ENCODE measurements at places on chromosomes 1 and 21.

- no peak for DNase-seq
These were observed 178.9 kb downstream of the RUNX1 start for GRCh38 chr21:34870246-34870645.

GRCh38 chr1:184910691-184911091 lies 63.6 kb downstream of the NIBAN1 start:
- DNase-seq, result no peak

DNA sequence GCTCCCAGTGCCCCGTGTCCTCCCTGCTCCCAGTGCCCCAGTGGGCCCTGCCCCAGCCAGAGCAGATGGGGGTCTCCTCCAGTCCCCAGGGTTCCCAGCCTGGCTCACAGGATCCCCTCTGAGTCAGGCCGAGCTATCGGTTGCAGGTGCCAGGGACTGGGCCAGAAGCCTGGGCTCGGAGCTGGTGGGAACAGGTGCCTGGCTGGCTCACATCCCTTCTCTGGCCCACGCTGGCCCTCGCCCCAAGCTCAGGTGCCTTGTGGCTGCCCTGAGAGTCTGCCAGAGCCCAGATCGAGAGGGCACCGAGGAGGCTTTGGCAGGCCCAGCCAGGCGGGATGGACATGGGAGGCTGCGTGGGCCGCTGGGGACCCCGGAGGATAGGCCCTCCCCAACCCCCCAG lies 18.9 kb downstream of the PLCH2 start:
- DNase-seq, result no peak

GRCh38 chr1:89429062-89429461 lies 65.2 kb downstream of the GBP6 start:
- no peak for DNase-seq

DNA sequence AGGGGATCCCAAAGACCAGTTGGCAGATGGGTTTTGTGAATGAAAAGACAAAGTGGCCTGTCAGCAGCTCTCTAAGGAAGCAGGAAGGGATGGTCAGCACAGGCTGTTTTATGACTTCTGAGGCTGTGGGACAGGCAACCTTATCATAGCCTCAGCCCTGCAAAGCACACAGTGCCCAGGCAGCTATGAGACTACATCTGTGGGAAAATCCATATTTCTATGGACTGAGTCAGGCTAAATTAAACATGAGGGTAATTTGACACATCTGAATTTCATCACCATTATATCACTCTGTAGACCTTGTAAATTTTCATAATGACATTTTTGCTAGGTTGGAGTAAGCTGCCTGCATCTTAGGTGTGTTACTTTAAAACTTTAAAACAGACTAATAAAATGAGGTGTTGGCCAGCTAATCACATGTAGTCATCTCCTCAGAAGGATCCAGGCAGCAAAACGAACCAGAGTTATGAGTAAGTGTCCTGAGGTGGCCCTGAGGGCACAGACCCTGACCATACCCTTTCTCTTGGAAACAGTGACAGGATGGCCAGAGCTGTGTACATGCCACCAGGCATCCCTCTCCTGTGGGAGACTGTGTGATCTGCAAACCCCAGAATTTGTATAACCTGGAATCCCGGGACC lies 14.6 kb downstream of the NGF start:
- DNase-seq, result no peak

- DNase-seq, result peak; percentile 25
These were observed 686 bp downstream of the ARF1 start for GRCh38 chr1:228082918-228083870.

GRCh38 chr21:45942755-45943629 lies 38.6 kb upstream of the COL6A1 start:
- no peak for DNase-seq

GRCh38 chr21:31204801-31205200 lies 139.3 kb downstream of the TIAM1 start:
- peak; percentile 55 for DNase-seq

DNA sequence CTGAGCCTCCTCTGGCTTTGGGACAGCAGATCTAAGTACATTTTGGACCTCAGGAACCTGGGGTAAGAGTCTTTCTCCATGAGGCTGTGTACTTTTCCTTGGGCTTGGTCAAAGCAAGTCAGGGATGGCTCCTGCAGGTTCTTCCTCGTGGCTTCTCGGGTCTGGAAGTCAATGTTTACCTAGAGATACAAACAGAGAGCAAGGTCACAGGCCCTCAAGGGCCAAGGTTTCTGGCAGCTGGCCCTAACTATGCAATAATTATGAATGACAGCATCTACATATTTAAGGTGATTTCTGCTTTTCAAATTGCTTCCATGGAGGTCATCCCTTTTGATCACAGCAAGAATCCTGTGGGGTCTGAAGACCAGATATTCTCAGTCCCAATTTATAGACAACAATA lies 37.6 kb downstream of the RGS8 start:
- no peak for DNase-seq

GRCh38 chr1:167627615-167627864 lies 2.5 kb upstream of the RCSD1 start:
- no peak for DNase-seq

DNA sequence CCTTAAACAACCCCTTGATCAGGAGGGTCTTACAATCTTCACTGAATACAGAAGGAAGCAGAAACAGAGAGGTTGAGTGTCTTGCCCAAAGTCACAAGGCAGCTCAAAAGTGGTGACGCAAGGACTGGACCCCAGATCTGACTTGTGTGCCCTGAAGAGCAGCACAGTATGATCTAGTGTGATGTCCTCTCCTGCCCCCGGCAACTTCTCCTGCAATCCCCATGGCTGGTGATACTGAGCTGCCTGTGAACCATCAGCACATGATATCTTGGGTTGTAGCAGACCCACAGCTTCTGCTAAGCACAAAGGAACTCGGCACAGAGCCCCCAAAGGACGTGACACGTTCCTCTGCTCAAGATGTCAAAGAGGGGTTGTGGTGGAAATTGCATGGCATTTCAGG lies 51.2 kb upstream of the EDN2 start:
- DNase-seq, result no peak

- no peak for DNase-seq
These were observed 2.3 kb upstream of the SLC9A1 start for GRCh38 chr1:27157194-27157593.

DNA sequence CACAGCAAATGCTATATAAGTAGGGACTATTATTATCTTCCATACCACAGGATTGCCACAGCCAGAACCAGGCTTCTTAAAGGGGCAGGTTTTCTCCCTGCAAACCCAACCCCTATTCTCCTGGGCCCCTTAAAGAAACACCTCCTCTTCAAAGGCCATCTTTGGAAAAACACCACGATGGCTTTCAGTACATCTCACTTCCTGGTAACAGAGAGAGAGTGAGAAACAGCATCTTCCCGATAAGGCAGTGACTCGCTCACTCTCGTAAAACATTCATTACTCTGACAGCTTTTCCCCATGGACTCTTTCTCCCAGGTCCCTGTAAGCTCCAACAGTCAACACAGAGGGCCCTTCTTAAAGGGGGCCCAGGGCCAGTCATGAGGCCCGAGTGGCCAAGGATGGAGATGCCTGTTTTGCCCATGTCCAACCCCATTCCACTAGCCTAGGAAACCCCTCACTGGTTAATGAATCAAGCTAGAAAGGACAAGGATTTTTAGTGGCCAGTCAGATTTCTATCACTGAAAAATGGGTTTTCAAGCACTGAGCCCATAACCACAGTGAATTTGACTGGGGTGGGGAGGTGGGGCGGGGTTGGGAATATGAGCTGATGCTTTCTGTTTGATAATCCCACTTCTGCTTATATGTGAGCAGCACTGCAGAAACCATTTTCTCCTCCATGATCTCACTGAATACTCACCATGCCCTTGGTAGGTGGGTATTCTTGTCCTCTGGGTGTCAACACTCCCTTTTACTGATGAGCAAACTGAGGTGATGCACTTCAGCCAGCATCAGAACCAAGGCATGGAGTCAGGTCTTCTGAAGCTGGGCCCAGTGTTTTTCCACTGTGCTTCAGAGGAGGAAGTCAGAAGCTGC lies 3.6 kb upstream of the NAV1 start:
- no peak for DNase-seq

GRCh38 chr1:29425631-29426030 lies 189.3 kb downstream of the PTPRU start:
- DNase-seq, result no peak

DNA sequence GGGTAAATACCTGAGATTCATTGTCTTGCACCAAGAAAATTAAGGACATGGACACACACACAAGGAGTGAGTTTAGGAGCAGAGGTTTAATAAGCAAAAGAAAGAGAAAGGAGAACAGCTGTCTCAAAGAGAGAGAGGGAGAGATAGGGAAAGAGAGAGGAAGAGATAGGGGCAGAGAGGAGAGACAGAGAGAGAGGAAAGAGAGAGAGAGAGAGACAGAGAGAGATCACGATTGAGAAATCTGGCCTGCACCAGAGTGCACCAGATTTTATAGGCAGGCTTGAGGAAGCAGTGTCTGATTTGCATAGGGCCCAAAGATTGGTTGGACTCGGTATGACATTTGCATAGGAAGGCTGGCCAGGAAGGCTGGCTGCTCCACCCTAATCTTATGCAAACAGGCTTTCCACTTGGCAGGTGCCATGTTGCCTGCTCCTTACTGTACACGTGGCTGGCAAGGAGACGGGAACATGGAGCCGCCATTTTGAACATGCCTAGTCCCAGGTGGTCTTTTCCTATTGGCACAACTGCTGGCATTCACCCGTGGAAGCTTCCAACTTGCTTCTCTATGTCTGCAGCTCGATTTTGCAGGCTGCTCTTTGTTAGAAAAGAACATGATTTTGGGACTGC lies 419.9 kb downstream of the ZP4 start:
- no peak for DNase-seq

DNA sequence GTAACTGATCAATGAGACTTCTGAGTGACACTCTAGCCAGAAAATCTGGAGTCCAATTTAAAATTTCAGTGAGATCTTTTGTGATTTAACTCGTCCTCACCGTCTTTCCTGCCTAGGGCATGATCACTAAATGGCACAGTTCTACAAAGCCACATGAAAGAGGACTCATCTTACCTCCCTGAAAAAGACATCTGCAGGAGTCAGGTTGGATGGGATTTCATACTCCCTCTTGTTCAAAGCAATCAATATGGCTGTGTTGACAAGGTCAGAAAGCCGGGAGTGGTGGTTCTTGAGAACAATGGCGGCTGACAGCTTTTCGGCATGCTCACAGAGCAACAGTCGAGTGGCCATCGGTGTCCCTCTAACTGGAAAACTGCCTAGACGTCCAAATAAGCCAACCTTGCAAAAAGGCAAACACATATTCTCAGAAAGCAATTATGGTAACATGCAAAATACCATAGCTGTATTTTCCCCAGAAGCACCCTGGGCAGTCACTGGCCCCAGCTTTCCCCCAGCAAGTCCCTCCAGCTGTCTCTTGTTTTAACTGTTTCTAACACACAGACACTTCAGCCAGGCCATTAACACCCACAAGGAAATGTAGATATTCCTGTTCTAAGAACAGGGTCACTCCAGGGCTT lies 36.6 kb upstream of the ACTA1 start:
- no peak for DNase-seq

GRCh38 chr1:193476748-193477147 lies 290.3 kb upstream of the B3GALT2 start:
- no peak for DNase-seq

DNA sequence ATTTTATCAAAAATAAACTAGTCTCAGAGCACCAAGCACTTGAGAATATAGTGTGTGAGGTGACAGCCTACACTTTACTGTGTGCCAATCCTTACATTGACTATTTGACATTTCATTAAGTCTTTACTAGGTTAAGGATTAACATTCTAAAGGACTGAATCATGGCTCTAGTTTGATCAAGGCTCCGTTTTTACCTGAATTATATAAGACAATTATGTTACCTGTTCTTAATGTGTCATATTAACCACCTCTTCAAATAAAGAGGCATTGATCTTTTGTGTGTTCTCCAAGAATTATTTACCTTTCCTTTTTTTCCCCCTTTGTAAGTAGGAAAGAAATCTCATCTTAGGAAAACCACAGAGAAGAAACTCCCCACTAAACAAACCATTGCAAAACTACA lies 189.7 kb downstream of the HS2ST1 start:
- no peak for DNase-seq

GRCh38 chr1:116279715-116280114 lies 93.3 kb upstream of the ATP1A1 start:
- DNase-seq, result no peak

GRCh38 chr1:3712573-3713535 lies 39.4 kb upstream of the CCDC27 start:
- DNase-seq, result no peak

DNA sequence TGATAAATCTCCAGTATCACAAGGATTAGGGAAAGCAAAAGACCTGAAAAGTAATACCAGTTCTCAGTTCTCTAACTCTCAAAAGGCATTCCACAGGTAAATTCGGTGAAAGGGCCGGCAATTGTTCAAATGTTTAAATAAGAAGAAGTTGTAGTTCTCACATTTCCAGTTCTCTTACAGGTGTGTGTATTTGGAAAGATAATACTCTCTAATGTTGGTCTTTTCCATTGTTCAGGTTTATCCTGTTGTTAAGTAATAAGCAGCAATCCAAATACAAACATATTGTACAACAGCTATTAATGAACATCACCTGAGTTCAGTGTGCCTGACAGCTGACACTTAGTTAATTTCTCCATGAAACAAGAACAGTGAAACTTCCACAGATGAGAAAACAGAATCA lies 13.2 kb upstream of the PRKAB2 start:
- DNase-seq, result no peak

DNA sequence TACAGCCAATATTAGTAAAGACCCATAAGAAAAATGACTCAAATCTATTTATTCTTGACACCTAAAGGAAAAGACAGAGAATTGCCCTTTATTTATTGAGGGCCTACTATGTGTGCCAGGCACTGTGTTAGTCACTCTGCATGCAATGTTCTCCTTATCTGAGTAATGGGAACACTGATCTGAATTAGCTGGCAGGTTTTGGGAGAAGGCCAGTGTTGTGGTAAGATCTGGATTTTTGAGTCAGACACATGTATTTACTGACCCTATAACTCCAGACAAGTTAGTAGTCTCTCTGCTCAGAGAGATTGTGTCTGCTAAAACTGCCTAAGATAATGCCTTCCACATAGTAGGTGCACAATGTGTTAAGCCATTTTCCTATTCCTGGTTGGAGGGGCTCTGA lies 17.3 kb downstream of the LCE4A start:
- no peak for DNase-seq

- no peak for DNase-seq
These were observed 14.6 kb downstream of the PALMD start for GRCh38 chr1:99660496-99660895.

GRCh38 chr1:14390816-14391215 lies 207.7 kb upstream of the KAZN start:
- peak; percentile 42 for DNase-seq

GRCh38 chr1:224911217-224911616 lies 18.3 kb upstream of the DNAH14 start:
- DNase-seq, result no peak

DNA sequence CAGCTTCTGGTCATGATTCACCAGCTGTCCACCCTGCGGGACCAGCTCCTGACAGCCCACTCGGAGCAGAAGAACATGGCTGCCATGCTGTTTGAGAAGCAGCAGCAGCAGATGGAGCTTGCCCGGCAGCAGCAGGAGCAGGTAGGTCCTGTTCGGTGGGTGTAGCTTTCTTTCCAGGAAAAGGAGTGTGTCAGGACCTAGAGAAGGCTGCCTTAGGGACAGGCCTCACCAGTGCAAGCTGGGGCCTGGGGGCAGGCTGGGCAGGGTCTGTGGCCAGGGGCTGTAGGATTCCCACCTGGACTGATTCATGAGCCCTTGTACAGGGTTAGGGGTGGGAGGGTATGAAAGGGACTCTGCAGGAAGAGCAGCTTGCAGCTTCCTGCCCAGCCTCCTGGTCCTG lies 35.3 kb downstream of the ETNK2 start:
- no peak for DNase-seq
